ENCODE measurements at places on chromosomes 6 and 20. TPM values are rescaled to one million over a fixed set of nuclear protein-coding genes. Genes with fewer than 3 reads are reported as not detected.

PABPC1L gene
- 18.3 TPM for total RNA-seq

ERVFRD-1 gene
- 0.10 TPM for total RNA-seq

BPIFA1 gene
- not detected for total RNA-seq

PRKN gene
- total RNA-seq: 5.2 TPM

CEP43 gene
- total RNA-seq: 21.4 TPM

MTFR2 gene
- 0.89 TPM for total RNA-seq

KIAA0408 gene
- 25.9 TPM for total RNA-seq

SOD2 gene
- 71.2 TPM for total RNA-seq

COL9A1 gene
- total RNA-seq: 1.8 TPM

SAMD10 gene
- 1.6 TPM for total RNA-seq

WDR46 gene
- 39.9 TPM for total RNA-seq

FAM209A gene
- not detected for total RNA-seq

HLA-DRB1 gene
- total RNA-seq: 20.7 TPM

OOEP gene
- not detected for total RNA-seq

TNFRSF6B gene
- total RNA-seq: 3.4 TPM

TCF19 gene
- 10.0 TPM for total RNA-seq

BRD2 gene
- total RNA-seq: 86.3 TPM

TP53TG5 gene
- total RNA-seq: not detected

BHLHE23 gene
- total RNA-seq: not detected

PKIB gene
- total RNA-seq: 4.4 TPM

SLC22A7 gene
- not detected for total RNA-seq

TRERF1 gene
- 6.2 TPM for total RNA-seq

OPN5 gene
- not detected for total RNA-seq

PTPRK gene
- 56.9 TPM for total RNA-seq

ZNF76 gene
- 12.9 TPM for total RNA-seq

DEF6 gene
- 10.9 TPM for total RNA-seq

CBFA2T2 gene
- 14.4 TPM for total RNA-seq

CPNE1 gene
- total RNA-seq: 81.2 TPM

LAMA4 gene
- 249 TPM for total RNA-seq

ARFGEF3 gene
- total RNA-seq: 1.1 TPM

SEL1L2 gene
- total RNA-seq: not detected

ZC3H12D gene
- 0.99 TPM for total RNA-seq

SYNCRIP gene
- total RNA-seq: 71.9 TPM

LY6G6C gene
- total RNA-seq: 20.4 TPM

SEMG1 gene
- not detected for total RNA-seq

RRAGD gene
- total RNA-seq: 13.9 TPM

BTN1A1 gene
- total RNA-seq: not detected

ADA gene
- 5.5 TPM for total RNA-seq

CRYBG1 gene
- total RNA-seq: 24.9 TPM

MAFB gene
- total RNA-seq: 20.6 TPM

AKAP12 gene
- total RNA-seq: 90.2 TPM

ZCCHC3 gene
- 20.7 TPM for total RNA-seq

MCHR2 gene
- total RNA-seq: not detected

ENPP3 gene
- 2.0 TPM for total RNA-seq
